Stimulated activated CD4-positive, alpha-beta T cell treated with anti-CD3 and anti-CD28 coated beads, Interleukin-12 subunit alpha, Interleukin-12 subunit beta, amount 100 ng/mL, for 48 hours (primary cell): ENCODE measurements at places on chromosomes 13 and 19.

GRCh38 chr19:1823539-1824251 is 11.6 kb upstream of the ATP8B3 start:
- no peak for DNase-seq

- DNase-seq = no peak
Measured at GRCh38 chr19:31448221-31448657, 99.0 kb upstream of the TSHZ3 start.

- DNase-seq = no peak
Measured at GRCh38 chr19:42228641-42229040, 8.5 kb downstream of the ZNF526 start.

- DNase-seq = no peak
Measured at GRCh38 chr13:46473806-46474205, 79.2 kb upstream of the LRCH1 start.

- DNase-seq = no peak
Measured at GRCh38 chr13:107553838-107554237, 661.5 kb downstream of the LIG4 start.
